Activated CD4-positive, alpha-beta T cell treated with anti-CD3 and anti-CD28 coated beads, Interleukin-2, amount 10 ng/mL, durations not matched to agents 7 days and 5 days (primary cell): ENCODE measurements at places on chromosomes 6 and 20. TPM values are rescaled to one million over a fixed set of nuclear protein-coding genes. Genes with fewer than 3 reads are reported as not detected.

Gene PLN
- total RNA-seq = not detected

Gene GTSF1L
- total RNA-seq = not detected

Gene PAK5
- total RNA-seq = not detected

Gene OR2J3
- not detected for total RNA-seq

Gene SCRT2
- total RNA-seq = not detected

Gene CD40
- total RNA-seq = 1.5 TPM

Gene FOXQ1
- not detected for total RNA-seq
